ENCODE measurements at places on chromosomes 5 and 9.

- no peak for DNase-seq
Observed at GRCh38 chr5:16713386-16713928, 96.7 kb upstream of the RETREG1 start.

- DNase-seq: no peak
Observed at GRCh38 chr9:69186841-69187611, 12.9 kb downstream of the TJP2 start.

- DNase-seq: no peak
Observed at GRCh38 chr9:127788337-127789011, 2.6 kb downstream of the CDK9 start.

DNA sequence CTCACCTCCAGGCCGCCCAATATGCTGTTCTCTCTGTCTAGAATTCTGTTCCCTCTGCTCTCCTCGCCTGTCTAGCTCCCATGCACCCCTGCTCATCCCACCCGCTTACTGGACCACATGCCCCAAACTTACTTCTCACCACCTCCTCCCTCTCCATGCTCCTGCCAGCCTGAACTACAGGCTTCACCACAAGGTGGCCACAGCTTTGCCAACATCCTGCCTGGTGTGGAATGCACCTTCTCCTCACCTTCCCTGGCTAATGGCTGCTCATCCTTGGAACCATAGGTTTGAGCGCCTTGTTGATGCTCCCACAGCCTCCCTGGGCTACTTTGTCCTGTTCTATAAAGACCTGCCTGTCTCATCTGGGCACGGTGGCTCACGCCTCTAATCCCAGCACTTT is 9.6 kb downstream of the LAMC3 start:
- DNase-seq: no peak

DNA sequence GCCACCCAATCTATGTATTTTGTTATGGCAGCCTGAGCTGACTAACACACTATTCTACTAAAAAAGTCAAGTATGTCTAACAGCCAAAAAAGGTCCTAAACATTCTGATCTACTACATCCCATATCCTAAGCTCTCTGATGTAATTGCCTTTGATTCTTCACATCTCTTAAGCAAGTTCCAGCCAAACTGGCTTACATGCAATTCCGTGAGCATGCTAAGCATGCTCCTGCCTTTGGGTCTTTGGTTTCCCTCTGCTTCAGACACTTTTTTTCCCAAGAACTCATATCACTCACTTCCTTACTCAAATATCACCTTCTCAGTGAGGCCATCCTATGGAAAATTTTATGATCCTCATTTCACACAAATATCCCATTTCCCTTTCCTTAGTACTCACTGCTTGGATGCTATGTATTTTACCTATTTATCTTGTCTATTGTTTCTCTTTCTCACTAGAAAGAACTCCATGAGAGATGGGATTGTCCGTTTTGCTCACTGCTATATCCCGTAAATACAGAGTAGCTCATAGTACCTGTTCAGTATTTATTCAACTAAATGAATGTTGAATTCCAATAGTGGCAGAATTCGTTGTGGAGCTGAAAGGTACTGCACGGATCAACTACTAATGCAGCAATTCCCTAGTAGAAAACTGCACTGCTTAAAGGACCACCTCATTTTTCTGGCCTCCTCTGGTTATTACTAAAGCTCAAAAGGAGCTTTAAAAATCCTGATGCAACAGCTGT is 2.3 kb upstream of the SLC12A2 start:
- DNase-seq: no peak
